ENCODE measurements at places on chromosomes 1 and 21.

DNA sequence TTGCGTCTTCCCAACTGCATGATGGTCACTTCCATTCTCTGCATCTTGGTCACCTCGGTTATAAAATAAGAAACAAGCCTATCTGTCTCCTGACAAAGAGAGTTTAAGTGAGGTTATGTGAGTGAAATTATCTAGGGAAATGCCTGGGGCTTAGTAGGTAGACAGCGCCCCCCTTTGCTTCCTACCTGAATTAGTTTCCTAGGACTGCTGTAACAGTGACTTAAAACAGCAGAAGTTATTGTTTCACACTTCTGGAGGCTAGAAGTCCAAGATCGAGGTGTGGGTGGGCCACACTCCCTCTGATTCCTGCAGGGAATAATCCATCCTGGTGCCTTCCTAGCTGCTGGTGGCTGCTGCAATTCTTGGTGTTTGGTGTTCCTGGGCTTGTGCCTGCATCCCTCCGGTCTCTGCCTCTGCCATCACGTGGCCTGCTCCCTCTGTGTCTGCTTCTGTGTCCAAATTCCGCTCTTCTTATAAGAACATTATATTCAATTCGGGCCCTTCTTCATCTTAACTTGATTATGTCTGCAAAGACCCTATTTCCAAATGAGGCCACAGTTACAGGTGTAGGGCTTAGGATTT lies 92.6 kb downstream of the IGSF21 start:
- DNase-seq, result no peak

DNA sequence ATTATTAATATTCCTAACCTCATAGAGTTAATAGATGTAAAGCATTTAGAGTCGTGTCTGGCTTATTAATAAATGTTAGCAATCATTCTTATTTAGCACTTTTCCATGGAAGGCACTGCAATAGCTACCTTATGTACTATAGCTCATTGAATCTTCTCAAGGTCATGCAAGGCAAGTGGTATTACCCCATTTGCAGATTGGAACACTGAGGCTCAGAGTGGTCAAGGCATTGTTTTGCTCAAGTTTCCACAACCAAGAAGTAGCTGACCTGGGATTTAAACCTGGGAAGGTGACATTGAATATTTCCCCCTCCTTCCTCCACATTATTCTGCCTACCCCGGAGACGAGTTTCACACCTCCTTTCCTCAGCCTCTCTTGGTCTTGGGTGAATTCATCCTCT lies 37.8 kb upstream of the EYA3 start:
- DNase-seq, result no peak

DNA sequence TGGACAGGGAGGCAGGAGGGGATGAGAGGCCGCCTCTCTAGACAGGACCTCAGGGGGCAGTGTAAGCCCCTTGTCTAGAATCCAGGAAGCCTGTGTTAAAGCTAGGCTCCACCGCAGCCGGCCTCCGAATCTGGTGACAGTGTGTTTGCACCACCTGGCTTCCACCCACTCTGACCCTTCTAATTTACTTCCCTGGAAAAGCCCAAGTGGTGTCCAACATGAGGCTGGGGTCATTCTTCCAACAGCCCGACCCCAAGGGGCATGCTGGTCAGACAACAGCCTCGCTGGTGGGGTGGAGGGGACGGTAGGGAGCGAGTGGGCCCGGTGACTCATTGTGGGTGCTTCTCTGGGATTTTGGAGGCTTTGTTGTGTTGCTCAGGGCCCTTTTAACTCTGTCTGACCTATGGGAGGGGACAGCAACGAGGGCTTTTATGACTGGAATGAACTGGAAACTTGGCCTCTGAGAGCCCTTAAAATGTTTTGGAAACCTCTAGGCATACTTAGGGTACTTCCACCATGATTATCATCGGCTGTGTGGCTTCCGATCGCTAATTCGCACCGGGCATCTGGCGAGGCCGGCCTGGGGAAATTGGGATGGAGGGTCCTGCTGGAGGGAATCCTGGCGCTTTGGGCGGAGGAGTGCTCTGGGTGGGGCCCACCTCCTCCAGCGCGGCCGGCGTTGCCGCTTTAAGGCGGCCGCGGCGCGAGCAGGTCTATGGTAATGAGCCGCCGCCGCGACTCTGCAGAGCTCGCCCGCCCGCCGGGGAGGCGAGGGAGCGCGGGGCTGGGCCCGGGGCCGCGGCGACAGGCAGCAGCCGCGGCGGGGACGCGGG lies at the start of gene CELSR2:
TSS of gene CELSR2 (plus strand) at position 743 of the 833 bp plus-strand sequence. CDS start 541 bp downstream, outside the sequence.
- peak; percentile 82 for DNase-seq

- no peak for DNase-seq
These were observed 12.5 kb downstream of the FOXJ3 start for GRCh38 chr1:42322577-42322976.

DNA sequence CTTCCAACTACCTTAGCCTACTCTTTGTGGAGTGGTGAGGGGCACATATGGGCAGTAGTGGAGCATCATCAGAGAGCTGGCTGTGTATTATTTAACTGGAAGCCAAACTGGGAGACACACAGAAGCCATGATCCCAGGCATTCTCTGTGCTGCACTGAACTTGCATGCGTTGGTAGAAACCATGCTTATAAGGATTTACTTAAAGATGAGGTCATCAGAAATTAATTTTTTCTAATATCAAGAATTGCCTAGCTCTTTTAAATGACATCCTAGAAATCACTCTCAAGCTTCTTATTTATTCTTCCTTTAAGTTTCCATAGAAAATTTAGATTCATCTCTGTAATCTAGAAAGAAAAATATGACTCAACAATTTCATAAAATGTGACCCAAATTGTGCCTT lies 136.2 kb downstream of the KCNK1 start:
- DNase-seq, result no peak

DNA sequence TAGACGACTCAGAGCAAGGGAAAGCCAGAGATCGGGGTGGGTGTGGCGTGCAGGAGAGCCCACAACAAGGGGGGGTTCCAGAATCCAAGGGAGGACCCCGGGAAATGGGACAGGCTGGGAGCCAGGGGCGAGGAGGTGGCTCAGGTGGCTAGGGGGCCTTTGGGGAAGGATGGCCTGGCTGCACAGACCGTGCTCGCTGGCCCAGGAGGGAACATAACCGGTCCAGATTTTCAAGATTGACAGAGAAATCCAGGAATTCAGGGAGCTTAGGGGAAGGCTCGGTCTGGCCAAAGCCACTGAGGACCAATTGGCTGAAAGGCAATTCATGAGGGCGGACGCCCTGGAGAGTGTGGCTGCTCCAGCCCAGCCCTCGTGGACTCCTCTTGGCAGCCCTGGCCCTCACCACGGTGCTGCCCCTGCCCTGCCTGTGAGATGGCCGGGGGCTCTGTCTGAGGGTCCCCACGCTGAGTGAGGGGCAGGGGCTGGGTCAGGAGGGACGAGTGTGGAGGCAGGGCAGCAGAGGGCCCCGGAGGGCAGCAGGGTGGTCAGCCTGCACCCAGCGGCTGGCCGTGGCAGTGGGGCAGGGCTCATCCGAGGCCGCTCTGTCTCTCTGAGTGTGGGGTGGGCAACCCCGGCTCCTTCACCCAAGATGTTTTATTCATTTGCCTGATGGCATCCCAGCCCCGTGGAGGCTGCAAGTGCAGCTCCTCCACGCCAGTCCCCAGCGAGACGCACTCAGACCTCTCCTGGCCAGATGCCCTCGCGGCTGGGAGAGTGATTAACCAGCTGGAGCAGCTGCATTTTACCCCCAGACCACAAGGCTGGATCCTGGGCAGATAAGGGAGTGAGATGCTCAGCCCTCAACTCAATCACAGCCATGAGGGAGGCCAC lies 5.6 kb upstream of the LRRC3 start:
- no peak for DNase-seq

DNA sequence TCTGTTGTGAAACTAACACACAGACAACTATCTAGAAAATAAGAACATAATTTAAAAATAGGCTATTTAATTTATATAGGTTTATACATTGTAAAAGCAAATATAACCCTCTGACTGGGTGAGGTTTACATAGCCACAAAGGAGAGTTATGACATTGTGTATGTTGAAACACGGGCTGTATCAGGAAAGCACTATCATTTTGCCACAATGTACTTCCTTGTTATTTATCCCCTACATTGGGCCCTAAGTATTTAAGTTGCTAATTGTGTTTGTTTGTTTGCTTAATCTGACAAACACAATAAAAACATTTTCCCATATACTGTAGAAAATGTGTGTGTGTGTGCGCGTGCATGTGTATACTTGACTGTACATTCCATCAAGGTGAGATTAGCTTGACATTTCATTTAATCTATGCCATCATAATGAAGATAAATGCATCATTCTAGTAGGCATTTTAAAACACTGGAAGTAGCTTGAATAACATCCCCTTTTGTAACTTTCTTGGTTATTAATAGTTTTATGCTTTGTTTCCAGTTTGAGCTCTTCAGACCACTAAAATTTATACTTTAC lies 72.1 kb downstream of the RGS13 start:
- DNase-seq, result no peak

DNA sequence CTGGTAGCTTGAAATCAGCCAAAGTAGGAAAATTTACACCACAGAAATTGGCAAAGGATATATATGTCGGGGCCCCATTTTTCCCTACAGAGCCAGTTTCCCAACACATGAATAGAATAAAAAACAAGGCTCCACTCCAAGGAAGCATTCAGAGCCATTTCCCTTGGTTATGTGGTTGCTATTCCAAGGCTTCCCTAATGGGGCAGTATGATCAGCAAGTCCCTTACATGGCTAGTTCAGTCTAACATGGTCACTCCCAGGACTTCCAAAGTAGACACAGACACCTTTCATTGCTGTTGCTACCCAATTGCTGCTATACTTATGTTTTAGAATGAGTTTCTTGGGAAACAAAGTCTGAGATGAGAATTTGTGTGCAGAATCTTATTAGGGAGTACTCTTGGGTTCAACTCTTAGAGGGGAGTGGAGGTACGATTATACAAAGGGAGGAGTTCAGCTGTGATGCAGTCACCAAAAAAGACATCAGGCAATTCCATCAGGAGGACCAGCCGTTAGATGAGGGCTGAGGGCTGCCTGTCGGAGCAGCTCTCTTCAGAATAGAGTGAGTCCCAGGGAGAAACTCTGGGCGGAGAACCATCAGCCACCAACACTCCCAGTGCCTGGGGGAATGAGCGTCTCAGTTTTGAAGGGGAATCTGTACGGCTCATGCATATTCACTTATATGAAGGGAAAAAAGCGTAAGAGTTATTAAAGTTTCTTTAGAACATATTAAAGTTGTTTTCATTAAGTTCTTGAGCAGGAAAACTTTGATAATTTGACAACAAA lies 92.9 kb downstream of the C21orf91 start:
- peak; percentile 22 for DNase-seq

DNA sequence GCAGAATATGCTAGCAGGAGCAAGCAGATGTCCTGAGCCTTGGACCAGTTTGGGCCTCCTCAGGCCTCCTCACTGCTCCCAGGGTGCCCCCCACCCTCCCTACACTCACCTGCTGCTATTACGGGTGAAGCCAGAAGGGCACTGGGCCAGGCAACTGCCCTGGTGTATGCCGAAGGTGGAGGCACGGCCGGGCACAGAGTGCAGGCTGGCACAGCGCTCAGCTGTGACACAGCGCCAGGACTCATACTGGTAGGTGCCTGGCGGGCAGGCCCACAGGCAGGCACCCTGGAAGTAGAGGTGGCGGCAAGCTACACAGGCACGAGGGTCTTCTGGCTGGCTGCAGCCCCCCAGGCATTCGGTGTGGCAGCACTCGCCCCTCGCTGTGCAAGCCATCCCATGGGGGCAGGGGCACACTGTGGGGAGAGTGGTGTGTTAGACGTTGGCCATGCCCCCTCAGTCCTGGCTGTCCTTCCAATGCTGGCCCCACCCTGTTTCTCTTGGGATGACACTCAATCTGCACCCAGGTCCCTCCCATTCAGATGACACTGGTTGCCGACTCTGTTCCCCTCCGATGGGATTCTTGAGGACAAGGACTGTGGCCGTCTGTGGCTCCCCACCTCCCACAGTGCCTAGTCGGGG lies 7.0 kb downstream of the INSRR start:
- no peak for DNase-seq

GRCh38 chr1:21659924-21660326 lies 9.2 kb downstream of the RAP1GAP start:
- no peak for DNase-seq

DNA sequence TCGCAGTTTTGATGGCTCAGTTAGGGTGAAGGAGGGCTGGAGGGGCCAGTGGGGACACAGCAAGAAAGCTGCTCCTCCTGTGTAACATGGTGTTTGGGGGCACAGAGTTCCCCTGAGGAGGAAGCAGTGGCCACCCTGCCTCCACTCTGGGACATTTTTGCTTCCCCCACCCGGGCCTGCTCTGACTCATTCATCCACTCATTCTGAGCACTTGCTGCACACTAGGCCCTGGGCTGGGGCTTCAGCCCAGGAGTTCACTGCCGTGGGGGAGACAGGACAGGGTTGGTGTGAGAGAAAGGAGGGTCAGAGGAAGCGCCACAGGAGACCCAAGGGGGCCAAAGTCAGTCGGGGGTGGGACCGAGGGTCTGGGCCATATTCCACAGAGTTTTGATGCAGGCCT lies 41.4 kb upstream of the ACOT11 start:
- DNase-seq, result no peak

- DNase-seq, result no peak
These were observed 43.2 kb downstream of the GDAP2 start for GRCh38 chr1:117886101-117886795.

GRCh38 chr21:28959367-28960099 lies 33.1 kb downstream of the LTN1 start:
- no peak for DNase-seq

DNA sequence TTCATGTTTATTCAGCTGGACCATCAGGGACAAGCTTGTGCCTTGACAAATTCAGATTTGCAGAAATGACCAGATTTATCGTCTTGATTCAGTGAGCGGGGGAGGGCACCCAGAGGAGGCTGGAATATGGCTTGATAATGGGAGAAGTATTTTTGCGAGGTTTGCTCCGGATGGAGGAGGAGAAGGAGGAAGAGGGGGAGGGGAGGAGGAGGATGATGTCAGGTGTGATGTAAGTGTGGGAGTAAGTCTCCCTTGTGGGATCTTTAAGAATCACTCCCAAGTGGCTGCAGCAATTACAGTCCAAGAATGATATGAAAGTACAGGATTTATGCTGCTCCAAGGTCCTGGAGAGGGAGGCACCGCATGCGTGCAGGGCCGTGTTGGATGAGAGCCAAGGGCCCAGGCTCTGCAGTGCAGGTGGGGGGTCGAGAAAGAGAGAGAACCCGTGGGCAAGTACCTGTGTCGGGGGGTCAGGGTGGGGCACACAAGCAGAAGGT lies 5.6 kb upstream of the ZNF496 start:
- no peak for DNase-seq

- DNase-seq, result no peak
These were observed 10.1 kb upstream of the ELAVL4 start for GRCh38 chr1:50098591-50099021.

DNA sequence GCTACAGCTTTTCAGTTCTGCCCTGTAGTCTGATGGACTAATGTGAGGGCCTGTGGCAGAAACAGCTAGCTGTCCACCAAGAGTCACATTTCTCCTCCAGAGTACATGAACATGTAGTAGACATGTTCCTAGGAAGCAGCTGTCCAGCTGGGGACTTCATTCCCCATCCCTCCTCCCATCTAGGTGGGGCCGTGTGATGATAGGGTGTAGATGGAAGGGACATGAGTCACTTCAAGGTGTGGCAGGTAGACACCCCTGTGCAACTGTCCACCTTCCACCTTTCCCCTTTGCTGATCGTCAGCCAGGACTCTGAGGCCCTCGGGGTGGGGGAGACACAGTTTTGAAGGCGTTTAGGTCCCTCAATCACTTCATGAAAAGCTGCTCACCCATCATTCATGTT lies 3.6 kb upstream of the RD3 start:
- DNase-seq, result no peak

GRCh38 chr1:202237052-202237451 lies 43.5 kb downstream of the LGR6 start:
- peak; percentile 84 for DNase-seq

GRCh38 chr1:239896980-239897379 lies 194.7 kb upstream of the FMN2 start:
- no peak for DNase-seq

- no peak for DNase-seq
These were observed 54.6 kb downstream of the CDC7 start for GRCh38 chr1:91555074-91555730.

Data from NT2/D1 (cell line).